Right ventricle myocardium superior (tissue), 1 donor: ENCODE measurements at places on chromosomes 16 and 17. TPM values are rescaled to one million over a fixed set of nuclear protein-coding genes. Genes with fewer than 3 reads are reported as not detected.

Gene PHB1
- total RNA-seq: 236 TPM

Gene ITGAD
- not detected for total RNA-seq

Gene SDR42E2
- total RNA-seq: not detected

DNA sequence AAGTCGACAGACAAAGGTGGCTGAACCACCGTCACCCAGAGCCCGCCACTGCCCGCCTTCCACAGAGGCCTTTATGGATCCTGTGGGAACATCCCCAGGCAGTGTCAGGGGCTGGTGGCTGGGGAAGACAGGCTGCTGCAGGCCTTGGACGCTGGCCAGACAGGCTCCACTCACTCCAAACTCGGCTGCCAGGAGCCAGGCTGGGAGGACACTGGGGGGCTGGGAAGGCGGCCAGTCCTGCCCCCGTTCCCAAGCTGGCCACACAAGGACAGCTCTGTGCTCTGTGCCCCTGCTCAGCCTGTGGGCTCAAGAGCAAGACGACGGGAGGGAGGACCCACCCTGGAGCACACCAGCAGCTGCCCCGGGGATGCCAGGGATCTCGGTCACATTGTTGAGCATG lies 7.6 kb upstream of the LCAT start:
- peak; percentile 84 for DNase-seq

DNA sequence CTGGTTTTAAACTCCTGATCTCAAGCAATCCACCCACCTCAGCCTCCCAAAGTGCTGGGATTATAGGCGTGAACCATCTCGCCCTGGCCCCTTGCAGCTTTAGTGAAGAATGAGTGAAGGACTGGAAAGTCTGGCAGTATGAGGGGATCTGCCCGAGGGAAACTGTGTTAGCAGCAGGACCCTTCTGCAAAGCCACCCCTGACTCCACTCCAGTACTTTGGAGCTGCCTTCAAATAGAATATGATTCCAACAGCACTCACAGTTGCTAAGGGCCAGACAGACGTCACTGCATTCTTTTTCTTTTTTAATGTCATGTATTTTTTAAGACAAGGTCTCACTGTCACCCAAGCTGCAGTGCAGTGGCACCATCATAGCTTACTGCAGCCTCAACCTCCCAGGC lies 52.3 kb downstream of the KPNA2 start:
- no peak for DNase-seq

DNA sequence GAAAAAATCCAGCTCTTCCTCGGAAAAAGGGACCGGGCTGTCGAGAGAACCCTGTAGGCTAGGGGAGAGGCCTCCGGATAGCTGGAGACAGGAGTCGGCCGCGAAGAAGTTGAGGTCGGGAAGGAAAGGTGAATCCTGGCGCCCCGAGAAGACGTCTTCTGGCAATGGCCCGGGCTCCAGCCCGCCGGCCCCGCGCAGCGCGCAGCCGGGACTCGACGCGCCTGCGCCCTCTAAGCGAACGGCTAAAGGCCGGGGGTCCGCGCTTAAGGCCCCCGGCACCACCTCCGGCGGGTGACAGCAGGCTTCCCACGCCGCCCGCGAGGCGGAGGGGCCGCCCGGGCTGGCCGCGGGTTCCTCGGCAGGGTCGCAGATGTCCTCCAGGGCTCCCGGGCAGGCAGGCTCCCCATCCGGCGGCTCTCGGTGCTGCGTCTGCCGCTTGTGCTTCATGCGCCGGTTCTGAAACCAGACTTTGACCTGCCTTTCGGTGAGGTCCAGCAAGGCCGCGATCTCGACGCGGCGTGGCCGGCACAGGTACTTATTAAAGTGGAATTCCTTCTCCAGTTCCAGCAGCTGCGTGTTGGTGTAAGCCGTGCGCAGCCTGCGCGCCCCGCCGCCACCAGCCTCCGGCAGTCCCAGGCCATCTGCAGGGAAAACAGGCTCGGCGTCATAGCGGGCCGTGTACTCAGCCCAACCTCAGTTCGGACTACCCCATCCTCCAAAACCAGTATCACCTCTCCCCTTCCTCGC lies 1.6 kb downstream of the HOXB2 start:
- DNase-seq: peak; percentile 64

GRCh38 chr17:8119581-8120519 lies 1.5 kb upstream of the ALOXE3 start:
- DNase-seq: peak; percentile 83

DNA sequence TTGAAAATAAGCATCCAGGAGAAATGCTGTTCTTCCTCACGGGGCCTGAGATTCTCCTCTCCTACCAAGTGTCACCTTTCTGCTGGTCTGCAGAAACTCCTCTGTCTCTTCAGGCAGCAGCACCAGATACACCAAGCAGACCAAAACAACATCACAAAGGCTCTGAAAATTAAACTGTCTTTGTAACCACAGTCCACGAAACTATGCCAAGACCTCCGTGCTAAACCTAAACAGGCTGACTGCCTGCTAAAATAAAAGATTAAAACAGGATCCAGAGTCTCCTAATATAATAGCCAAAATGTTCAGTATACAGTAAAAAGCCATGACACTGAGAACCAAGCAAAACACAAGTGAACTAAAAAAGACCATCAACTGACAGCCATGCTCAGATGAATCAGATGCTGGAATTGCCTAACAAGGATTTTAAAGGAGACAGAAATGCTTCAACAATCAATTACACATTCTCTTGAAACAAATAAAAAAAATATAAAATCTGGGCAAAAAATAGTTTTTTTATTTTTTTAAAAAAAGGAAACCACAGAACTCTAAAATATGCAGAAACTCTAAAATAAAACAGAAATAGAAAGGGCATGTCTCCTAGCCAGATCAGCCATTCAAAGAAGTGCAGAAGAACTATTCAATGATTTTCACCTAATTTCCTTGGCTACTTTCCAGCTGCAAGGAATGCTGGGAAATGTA lies 50.3 kb upstream of the TOX3 start:
- DNase-seq: no peak

DNA sequence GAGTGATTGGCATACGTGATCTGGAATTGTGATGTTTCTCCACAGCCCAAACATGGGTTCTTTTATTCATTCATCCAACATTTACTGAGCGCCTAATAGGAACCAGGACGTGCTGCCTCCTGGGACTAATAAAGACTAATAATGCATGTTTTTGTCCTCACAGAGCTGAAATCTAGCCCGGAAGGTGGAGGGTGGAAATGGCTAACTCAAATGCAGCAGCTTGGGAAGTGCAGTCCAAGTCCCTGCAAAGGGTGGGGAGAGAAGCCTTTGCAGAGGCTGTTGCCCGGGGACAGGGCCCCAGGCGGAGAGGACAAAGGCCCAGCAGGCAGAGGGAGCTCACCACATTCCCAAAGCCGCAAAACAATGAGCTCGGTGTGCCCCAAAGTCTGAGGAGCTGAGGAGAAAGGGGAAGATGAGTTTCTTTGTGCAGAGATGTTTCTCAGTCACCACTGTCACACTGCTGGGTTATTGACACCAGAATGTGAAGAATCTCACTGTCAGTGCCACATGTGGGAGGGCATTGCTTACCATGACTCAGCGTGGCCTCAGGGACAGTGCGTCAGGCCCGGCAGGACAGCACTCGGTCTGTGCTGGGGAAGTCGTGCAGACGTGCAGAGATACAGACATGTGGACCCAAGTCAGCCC lies 118.2 kb upstream of the CHMP6 start:
- peak; percentile 59 for DNase-seq

GRCh38 chr17:10674704-10675103 lies 17.6 kb upstream of the MYH3 start:
- no peak for DNase-seq

DNA sequence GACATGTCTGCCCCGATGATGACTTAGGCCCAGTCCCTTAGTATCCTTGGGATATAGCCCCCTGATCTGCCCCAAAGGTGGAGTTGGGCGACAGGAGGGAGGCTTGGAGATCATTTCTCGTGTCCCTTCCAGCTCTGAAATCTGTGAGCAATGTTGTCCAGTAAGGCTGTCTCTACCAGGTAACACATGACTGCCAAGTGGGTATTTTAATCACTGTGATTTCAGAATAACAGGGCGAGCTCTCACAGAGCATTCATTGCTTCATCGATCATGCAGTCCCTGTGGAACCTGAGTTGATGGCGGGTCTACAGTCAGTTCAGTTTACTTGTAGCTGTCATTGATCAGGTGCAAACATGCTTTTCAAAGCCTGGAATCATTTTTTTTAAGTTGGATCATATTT lies 39.2 kb downstream of the KSR1 start:
- DNase-seq: no peak

DNA sequence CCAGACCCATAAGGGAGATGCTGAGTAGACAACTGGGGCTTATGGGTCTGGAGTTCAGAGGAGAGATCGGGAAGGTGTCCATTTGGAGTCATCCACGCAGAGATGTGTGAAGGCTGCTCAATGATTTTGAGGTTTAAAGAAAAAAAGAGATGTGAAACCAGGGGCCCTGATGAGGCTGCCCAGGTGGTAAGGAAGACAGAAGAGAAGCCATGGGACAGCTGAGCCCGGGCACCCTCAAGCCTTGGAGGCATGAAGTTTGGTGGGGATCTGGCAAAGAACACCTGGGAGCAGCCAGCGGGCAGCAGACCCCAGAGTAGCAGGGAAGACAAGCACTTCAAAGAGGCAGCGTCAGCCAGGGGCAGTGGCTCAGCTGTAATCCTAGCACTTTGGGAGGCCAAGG lies 20.8 kb upstream of the MYO15B start:
- no peak for DNase-seq

DNA sequence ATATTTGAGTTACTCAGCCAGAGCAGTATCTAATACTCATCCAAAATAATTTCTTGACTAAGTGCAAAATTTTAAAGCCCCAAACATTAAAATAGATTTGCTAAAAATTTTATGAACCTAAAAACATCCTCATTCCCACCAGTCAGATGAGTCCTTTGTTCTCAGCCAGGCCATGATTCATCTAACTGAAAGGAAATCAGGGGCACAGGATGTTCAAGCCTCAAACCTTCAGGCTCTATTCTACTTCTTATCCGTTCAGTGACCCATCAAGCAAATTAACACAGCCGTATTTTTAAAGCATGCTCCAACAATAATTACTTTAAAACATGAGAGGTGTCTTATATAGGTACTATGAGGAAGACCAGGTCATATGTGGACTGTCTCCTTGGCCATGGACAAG lies 176.5 kb upstream of the MON1B start:
- no peak for DNase-seq

DNA sequence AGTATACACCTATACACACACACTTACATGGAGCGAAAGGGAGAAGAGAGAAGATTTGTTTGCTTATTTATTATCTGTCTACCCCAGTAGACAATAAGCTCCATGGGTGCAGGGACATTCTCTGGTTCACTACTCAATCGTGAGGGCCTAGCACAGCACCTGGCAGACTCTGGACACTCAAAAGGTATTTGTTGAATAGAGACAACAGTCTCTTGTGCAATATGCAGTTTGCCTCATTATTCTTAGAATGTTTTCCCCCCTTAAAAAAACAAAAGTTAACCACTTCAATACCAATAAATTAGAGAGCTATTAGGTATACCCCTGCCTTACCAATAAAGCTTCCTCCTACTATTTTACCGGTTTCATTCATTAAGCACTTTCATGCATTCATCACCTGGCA lies 2.0 kb downstream of the AKAP10 start:
- no peak for DNase-seq

DNA sequence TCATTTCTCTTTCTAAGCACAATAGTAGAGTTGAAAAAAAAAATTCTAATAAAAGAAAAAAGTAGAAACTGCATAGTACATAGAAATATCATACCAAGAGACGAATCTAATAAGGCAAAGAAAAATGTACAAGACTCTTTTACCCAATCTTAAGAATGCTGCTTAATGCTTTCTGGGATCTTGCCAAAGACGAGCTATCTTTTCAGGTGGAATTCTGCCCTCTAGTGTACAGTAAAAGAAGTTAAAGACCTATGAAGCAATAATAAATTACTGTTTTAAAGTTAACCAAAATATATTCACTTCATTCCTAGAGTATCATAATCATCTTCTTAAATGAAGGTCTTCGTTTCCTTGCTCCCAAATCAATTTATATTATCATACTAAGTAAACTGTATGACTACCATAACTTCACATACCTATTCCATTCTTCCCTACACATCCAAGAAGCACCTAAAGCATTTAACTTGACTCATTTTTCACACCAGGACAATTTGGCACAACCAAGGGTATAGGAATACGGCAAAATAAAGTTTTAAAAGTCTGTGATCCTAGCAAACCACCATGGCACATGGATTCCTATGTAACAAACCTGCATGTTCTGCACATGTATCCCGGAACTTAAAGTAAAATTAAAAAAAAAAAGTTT lies 47.7 kb downstream of the CFDP1 start:
- DNase-seq: no peak

- DNase-seq: no peak
These were observed 11.4 kb upstream of the BIRC5 start for GRCh38 chr17:78202666-78203065.

DNA sequence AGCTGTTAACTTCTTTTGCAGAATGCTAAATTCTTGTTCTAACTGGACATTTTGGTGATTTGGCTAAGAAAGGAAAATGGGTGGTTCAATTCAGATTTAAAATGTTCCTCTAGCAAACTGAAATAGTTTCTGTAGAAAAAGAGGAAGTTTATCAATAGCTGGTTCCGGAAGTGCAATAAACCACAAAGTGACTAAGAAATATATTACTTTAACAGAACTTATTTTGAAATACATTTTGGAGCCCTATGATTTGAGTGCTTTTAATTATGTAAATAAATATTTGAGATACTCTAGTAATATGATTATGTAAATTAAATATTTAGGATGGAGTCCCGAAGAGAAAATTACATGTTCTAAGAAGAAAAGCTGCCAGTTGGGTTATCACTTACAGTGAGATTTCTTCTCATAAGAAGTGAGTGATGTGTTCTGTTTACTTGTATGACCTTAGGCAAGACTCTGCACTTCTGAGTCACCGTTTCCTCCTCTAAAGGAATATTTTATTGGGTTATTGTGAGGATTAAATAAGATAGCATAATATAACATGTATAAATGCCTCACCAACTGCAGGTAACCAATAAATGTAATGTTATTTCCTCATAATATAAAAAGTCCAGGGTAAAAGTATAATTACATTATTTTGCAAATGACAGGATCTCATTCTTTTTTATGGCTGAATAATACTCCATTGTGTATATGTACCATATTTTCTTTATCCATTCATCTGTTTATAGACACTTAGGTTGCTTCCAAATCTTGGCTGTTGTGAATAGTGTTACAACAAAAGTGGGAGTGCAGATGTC lies at the start of gene EVI2B:
EVI2B (minus strand) TSS at position 73 of the 800 bp plus-strand sequence. CDS start 8,445 bp downstream, outside the sequence.
- no peak for DNase-seq

DNA sequence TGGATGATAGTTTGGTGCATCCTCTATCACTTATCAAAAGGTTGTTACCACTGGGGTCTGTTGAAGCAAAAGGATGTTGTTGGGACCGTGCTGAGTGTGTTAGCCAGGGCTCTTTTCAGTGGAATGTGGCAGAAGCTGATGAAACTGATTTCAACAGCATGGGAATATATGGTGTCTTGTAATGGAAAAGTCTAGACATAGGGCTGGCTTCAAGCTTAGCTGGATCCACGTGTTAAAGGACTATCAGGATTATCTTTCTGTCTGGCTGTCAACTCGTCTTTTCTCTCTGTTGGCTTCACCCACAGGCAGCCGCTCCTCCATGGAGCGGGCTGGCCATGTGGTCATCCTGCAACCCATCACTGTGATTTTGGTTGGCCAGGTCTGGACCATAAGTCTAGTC lies 8.7 kb downstream of the SNX29 start:
- no peak for DNase-seq
